IMR-90 (cell line): ENCODE measurements at places on chromosomes 13 and 19.
A peak's percentile ranks its signal among the peaks of the same experiment; 100 is the strongest.

DNA sequence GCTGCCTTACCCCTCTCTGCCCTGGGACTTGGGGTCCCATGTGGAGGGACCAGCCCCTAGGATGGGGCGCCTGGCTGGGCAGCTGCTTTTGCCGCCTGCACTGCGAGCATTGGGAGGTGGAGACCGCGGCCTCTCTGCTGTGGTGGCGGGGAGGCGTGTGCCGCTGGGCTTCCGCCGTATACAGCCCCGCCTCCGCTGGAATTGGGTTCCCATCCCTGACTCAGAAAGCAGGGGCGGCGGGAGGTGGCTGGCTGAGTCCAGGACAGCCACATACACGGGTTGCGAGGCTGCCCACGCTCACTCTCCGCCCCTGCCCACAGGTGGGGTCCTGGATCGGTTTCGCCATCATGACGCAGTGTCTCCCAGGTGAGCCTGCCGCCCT lies 6.6 kb downstream of the NDUFB7 start:
- no peak for DNase-seq

DNA sequence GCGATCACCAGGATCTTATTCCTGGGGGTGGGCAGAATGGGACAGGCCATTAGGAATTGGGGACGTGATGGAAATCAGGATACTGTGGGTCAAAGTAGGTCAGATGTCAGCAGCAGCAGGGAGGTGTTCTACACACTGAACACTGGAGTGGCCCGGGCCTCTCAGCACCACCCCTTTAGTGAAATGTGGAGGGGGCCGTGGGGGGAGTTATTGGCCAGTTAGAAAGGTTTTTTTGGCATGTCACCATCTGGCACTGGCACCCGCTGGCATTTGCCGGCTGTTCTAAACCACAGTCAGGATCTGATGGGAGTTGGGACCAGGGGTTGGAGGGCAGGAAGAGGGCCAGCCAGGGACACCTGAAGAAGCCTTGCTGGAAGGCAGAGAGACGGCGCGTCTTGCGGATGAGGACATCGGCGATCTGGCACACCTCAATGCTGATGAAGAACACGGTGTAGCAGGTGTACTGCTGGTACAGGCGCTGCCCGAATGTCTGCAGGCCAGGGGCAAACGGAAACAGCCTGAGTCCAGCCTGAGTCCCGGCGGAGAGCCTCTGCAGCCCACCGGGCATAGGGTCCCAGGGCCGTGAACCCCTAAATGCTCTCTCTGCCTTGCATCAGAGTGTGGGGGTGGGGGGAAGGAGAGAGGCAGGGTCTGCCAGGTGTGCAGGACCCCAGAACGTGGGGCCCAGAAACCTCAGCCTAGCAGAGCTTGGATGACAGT lies 5.8 kb downstream of the TMEM147 start:
- no peak for DNase-seq

DNA sequence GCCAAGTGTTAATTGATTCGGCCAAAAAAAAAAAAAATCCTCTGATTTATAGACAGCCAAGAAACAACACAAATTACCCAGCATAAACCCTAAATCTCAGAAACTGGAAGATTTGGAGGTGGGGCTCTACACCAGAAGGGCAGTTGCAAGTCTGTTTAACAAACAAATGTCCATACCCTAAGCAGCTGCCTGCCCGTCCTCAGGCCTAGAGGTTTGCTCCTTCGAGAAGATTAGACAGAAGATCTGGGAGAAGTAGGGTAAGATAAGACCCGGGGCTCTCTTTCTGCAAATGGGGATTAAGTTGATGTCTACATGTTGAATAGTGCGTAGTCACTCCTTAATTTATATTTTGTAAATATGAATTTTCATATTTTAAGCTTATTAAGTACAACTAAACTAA lies 3.4 kb upstream of the N4BP2L1 start:
- no peak for DNase-seq

- no peak for DNase-seq
These were observed 33.4 kb downstream of the FAAP24 start for GRCh38 chr19:33005440-33005839.

DNA sequence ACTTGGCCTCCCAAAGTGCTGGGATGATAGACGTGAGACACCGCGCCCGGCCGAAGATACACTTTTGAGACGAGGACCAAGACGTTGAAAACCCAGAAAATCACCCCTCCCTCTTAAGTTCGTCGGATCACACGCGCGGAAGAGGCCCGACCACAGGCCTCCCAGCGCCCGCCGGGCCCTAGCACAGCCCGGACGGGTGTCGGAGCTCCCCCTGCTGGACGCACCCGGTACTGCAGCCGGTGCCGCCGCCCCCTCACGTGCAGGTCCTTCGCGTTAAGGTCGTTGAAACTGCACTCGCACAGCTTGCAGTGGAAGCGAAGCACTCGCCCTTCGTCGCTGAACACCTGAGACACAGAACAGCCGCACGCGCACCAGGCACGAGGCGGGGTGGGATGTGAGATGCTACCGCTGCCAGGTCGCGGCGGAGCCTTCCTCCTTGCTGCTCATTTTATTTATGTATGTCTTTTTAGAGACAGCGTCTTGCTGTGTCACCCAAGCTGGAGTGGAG lies 35.7 kb upstream of the MATK start:
- DNase-seq, result peak; percentile 10

DNA sequence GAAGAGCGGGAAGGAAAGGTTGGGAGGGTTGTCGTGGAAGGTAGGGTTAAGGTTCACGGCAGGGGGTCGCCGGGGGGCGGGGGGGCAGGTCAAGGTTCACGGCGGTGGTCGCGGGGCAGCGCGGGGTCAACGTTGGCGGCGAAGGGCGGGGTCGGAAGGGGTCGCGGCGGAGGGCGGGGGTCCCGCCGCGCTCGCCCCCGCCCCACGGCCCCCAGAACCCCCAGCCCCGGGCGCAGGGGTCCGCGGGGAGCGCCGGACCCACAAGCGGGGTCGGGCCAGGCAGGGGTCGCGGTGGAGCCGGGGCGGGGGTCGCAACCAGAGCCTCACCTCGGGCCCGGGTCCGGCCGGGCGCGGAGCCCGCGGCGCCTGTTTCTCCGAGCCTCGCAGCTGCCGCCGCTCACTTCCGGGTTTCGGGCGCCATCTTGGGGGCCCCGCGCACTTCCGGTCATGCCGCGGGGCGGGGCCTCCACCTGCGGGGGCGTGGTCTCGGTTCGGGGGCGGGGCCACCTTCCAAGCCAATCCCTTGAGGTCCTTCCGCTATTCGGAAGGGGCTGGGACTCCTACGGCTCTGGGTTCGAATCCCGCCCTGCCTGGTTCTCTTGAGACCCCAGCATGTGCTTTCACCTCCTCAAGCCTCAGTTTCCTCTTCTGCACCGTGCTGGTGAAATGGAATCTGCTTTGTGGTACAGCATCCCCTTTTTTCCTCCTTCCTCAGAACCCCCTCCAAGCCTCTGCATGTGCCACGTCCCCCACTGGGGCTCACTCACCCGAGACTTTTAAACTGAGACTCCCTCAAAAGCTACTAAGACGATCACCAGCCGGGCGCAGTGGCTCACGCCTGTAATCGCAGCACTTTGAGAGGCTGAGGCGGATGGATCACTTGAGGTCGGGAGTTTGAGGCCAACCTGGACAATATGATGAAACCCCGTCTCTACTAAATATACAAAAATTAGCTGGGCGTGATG lies at the start of gene SBNO2:
Gene SBNO2 (minus strand): TSS at position 424 of the 965 bp plus-strand sequence. CDS start 19,992 bp downstream, outside the sequence.
- DNase-seq, result peak; percentile 80

- no peak for DNase-seq
These were observed 4.5 kb downstream of the LDLR start for GRCh38 chr19:11093689-11094238.

DNA sequence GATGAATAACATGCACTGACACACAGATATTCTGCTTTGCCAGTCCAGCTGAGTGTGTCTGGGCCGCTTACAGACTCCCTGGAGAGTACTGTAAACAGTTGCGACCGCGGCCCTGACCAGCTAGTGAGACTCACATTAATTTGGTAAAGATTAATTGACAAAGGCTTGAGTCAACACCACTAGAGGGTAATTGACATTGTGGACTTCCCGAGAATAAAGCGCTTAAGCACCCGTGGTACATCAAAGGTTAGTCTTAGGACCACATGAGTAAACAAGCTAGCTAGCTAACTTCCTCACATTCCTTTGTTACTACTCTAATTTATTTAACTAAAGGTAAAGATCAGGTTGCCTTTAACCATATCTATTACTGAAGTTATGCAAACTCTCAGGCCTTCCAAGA lies 624.4 kb upstream of the ARGLU1 start:
- peak; percentile 43 for DNase-seq

GRCh38 chr19:3620145-3620816 lies 6.3 kb downstream of the CACTIN start:
- DNase-seq, result no peak

GRCh38 chr19:34306213-34306661 lies 51.9 kb downstream of the GARRE1 start:
- DNase-seq, result no peak
